Body of pancreas (tissue), 4 donors: ENCODE measurements at places on chromosomes 3 and 15. TPM values are rescaled to one million over a fixed set of nuclear protein-coding genes. Genes with fewer than 3 reads are reported as not detected.

DNA sequence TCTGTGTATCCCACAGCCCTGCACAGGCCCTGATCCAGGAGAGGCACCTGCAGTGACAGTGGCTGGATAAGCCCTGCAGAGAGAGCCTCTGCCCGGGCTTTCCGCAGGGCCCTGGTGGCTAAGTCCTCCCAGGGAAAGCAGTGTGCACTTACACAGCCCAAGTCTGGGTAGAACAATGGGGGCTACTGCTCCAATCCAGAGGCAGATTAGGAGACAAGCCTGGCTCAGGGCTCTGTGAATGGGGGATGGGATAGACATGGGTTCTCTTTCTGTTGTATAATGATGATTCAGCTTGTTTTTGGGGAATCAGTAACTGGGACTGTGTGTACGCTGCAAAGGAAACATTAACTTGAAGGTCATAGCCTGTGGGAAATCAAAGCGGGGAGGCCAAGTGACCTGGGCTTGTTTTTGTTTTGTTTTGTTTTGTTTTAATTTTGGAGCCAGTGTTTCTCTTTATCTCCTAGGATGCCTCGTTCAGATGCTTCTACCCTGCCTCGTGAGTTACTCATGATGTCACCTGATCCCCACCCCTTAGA lies 4.1 kb upstream of the ALDH1L1 start:
- no peak for DNase-seq
- H3K4me3 ChIP-seq = no peak overlapping the region
- peak overlapping the region; percentile 72 for H3K27ac ChIP-seq
- no peaks in the 10 kb centered on the region for H3K36me3 ChIP-seq
- no peaks in the 10 kb centered on the region for H3K27me3 ChIP-seq
- H3K4me1 ChIP-seq = peaks cover 36% of the 10 kb centered on the region

- no peak for DNase-seq
- peaks cover 12% of the 10 kb centered on the region for H3K4me1 ChIP-seq
- no peaks in the 10 kb centered on the region for H3K27me3 ChIP-seq
- no peak overlapping the region for H3K4me3 ChIP-seq
These were observed 117.8 kb upstream of the PRICKLE2 start for GRCh38 chr3:64342940-64343688.

GRCh38 chr3:52615166-52615565 lies 70.5 kb downstream of the PBRM1 start:
- H3K36me3 ChIP-seq = no peaks in the 10 kb centered on the region
- H3K27ac ChIP-seq = no peak overlapping the region

DNA sequence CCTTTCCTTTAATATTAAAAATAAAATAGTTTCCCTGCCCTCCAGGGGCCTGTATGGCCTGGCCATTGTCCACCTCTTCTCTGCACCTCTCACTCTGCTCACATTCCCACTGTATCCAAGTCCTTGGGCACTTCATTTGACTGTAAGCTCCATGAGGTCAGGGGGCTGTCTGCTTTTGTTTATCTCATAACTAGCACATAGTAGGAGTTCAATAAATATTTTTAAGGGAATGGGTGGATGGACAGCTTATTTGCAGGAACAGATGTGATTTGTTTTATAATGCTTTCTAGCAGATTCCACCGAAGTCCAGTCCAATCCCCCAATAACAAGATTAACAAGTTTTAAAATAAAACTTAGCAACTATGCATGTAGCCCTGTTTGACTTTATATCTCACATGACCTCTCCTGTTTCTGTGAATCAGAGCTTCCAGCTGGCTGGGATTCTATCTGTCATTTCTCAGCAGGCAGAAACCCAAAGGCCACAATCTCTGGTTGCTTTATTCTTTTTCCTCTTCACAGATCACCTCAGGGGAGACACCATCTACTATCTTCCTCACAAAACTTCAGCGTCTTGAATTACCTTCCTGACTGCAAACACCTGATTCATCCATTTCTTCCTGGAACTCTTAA lies 123.0 kb upstream of the NR2F2 start:
- DNase-seq = no peak
- H3K27me3 ChIP-seq = no peaks in the 10 kb centered on the region
- H3K27ac ChIP-seq = no peak overlapping the region

- no peak for DNase-seq
- no peak overlapping the region for H3K27ac ChIP-seq
- H3K36me3 ChIP-seq = no peaks in the 10 kb centered on the region
- no peaks in the 10 kb centered on the region for H3K4me1 ChIP-seq
- no peak overlapping the region for H3K4me3 ChIP-seq
- H3K27me3 ChIP-seq = no peaks in the 10 kb centered on the region
These were observed 55.6 kb downstream of the RASA2 start for GRCh38 chr3:141542202-141542969.

GRCh38 chr15:45776772-45777171 lies 141.9 kb downstream of the SQOR start:
- H3K4me1 ChIP-seq = no peaks in the 10 kb centered on the region
- no peaks in the 10 kb centered on the region for H3K36me3 ChIP-seq
- no peaks in the 10 kb centered on the region for H3K27me3 ChIP-seq
- no peak overlapping the region for H3K27ac ChIP-seq
- H3K4me3 ChIP-seq = no peak overlapping the region

Gene AMOTL2
- total RNA-seq = 65.1 TPM

Gene SLC28A2
- total RNA-seq = 2.3 TPM

Gene XCR1
- not detected for total RNA-seq

Gene FMN1
- 13.7 TPM for total RNA-seq

Gene GNB4
- total RNA-seq = 20.4 TPM
